SHP77 treated with DMSO at 0.1 percent for 48 hours (cell line): ENCODE measurements at places on chromosomes 11 and 22.

DNA sequence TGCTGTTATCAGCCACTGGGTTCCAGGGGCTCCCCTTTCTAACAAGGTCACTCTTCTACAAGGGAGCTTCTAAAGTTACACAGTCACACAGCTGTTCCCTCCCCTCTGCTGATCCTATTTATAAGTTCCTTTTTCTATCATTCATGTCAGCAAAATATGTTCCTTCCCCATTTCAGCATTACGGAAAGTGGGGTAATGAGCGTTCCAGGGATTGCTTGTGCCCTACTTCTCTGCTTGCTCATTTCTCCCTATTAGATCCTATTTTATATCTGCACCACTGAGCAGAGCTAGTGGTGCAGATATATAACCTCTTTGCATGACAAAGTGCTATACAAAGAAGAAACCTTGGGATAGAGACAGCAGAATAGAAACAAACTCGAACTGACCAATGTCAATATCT is 22.7 kb upstream of the PLEKHB1 start:
- DNase-seq, result no peak

DNA sequence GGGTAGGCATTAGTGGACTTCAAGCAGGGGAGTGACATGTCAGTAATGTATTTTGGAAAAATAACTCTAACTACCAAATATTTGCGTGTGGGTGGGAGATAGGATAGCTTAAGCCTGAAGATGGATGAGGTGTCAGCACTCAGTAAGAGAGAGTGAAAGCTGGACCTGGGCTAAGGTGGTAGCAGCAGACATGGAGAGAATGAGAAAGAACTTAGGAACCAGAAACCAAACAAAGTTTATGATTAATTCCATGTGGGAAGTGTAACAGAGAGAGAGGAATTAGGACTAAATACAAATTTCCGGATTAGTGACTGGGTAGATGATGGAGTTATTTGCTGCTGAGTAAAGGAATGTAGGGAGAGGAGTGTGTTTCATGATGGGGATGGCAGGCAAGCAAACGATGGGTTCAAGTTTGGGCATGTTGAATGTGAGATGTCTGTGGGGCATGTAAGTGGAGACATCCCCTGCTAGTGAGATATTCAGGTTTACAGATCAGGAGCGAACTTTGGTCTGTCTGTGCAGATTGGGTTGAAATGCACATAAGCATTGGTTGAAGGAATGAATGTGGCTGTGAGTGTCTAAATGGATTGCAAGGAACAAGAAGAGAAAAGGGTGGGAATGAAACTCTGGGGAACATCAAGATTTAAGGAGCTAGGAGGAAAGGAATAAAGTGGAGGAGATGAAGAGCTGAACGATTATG is 185.6 kb upstream of the MTMR2 start:
- DNase-seq, result no peak

- DNase-seq, result no peak
These were observed 16.5 kb downstream of the ZBTB16 start for GRCh38 chr11:114075891-114076441.

DNA sequence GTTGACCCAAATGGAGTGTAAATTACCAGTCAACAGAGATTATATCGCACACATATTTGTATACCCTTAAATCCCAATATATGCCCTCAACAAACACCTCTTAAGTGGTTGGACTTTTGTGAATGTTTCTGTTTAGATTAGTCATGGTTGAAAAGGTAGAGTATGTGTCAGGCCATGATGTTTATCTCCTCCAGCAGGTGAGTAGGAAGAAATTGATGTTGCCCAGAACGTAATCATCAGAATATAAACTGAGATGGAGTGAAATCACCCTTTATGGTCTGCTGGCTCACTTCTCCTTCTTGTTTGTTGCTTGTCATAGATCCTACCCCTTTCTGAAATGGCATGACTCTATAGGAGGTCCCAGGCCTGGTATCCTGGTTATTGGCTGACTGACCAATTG is 431.8 kb downstream of the ETS1 start:
- no peak for DNase-seq

DNA sequence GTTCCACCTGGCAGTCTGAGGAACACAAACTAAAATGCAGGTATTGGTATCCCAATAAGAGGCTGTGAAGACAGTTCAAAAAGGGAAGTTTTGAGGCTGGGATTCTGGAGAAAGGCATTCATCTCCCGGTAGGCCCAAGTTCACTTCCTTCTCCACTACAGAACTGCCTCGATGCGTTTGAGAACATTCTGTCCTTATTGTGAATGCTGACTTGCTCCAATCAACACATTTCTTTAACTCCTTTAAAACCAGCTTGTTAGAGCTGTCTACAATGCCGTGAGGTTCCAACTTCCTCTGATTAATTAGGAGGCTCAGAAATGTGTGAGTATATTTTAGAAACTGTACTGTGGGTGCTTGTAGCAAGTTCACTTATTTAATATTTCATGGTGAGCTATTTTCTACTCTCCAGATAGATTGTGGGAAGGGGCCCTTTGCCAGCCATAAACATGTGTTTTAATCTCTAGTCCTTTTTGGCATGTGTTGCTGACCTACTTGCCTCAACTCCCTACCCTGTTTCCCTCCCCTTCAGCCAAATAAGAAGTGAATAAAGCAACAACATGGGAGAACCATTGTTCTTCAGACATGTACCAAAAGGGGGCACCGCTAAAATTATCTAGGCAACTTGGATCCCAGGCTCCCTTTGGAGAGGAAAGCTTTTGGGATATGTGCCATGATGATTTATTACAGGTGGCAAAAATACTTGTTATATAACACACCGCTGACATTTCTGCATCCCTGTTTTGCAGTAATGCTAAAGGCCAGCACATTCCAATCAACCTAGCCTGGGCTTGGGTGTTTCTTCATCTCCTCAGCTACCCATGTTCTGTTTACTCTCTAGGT is 245.6 kb downstream of the BLID start:
- DNase-seq, result no peak
